ENCODE measurements at places on chromosomes 13 and 19.
A peak's percentile ranks its signal among the peaks of the same experiment; 100 is the strongest.

DNA sequence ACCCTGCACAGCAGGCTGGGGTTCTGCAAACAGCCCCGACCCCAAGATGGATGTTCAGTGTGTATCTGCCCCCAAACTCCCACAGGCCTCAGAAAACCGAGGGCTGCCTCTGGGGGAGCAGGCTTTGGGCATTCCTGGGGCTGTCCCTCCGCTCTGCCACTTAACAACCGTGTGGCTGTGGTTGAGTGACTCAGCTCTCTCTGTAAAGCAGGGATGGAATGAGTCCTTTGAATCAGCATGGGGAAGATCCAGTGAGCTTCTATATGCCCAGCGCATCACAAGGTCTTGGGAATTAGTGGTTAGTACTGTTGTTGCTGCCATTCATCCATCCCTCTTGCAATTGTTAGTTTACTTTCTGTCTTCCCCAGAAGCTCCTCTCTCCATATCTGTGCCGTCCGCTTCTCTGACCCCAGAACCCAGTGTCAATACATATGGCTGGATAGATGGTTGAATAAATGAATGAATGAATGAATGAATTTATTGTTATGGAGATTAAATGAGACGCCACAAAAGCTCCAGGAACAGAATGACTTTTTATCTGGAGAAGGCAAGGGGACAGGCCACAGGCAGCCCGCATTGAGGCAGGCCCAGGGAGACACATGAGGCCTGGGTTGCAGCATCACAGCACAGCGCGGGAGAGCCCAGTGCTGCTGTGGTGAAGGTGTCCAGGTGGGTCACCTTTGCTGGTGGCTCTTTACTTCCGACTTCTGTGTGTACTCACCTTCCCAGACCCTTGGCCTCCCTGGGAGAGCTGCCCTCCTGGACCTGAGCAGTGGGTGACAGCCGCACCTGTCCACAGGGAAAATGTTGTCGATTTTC lies 89.2 kb downstream of the RGCC start:
- H3K4me1 ChIP-seq: peaks cover 6% of the 10 kb centered on the region
- no peaks in the 10 kb centered on the region for H3K36me3 ChIP-seq
- H3K4me3 ChIP-seq: no peak overlapping the region
- H3K27ac ChIP-seq: peak overlapping the region; percentile 25
- no peaks in the 10 kb centered on the region for H3K27me3 ChIP-seq
- DNase-seq: no peak

DNA sequence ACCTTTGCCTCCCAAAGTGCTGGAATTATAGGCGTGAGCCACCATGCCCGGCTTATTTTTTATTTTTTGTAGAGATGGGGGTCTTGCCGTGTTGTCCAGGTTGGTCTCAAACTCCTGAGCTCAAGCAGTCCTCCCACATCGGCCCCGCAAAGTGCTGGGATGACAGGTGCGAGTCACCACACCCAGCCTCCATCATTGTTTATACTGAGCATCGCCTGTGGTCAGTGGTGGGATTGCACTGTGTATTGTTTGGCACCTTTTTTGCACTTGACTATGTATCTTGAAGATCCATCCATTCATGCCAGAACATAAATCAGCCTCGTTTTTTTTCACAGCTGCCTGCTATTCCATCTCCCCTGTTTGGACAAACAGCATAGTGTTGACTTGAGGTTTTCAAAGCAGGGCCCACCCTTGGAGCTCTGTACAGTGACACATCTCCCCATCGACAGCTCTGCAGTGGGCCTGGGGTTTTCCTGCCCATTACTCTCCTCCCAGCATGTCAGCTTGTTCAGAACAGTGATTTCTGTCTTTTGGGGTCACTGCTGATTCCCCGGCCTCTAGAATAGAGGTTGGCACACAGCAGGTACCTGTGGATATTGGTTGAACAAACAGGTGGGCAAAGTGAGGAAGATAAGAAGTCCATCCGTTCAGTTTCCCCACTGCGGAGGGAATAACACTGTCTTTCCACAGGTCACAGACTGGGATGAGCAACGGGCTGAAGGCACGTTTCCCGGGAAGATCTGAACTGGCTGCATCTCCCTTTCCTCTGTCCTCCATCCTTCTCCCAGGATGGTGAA lies 8.2 kb upstream of the UPK1A start:
- no peak for DNase-seq
- no peaks in the 10 kb centered on the region for H3K4me1 ChIP-seq
- no peak overlapping the region for H3K4me3 ChIP-seq

GRCh38 chr13:39684531-39685137 lies 29.2 kb downstream of the COG6 start:
- H3K27me3 ChIP-seq: no peaks in the 10 kb centered on the region
- DNase-seq: no peak
- H3K4me1 ChIP-seq: no peaks in the 10 kb centered on the region
- no peak overlapping the region for H3K27ac ChIP-seq

DNA sequence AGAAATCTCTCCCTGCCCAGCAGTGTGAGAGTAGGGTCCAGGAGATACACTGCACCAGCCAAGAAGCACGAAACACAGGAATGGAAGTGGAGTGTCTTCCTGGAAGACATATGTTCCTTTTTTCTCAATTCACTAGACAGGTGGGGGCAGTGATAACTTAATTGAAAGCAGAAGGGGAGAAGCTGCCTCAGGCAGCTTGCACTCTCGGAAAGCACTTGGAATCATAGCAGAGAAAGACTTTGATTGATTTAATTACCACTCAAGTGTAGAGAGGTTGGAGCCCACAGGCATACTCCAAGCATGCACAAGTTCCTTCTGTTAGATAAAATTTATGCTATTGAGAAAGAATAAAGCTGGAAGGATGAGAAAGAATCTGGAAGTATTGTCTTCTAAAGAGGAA lies 249.4 kb downstream of the SLITRK6 start:
- H3K4me3 ChIP-seq: no peak overlapping the region
- H3K4me1 ChIP-seq: no peaks in the 10 kb centered on the region
- no peak overlapping the region for H3K27ac ChIP-seq
- no peak for DNase-seq
- H3K36me3 ChIP-seq: no peaks in the 10 kb centered on the region
- H3K27me3 ChIP-seq: no peaks in the 10 kb centered on the region

GRCh38 chr19:33294058-33294798 lies 8.1 kb downstream of the CEBPA start:
- H3K4me1 ChIP-seq: peaks cover 39% of the 10 kb centered on the region
- DNase-seq: no peak
- H3K27ac ChIP-seq: peak overlapping the region; percentile 88

All from upper lobe of right lung (tissue), 1 donor.